ENCODE measurements at places on chromosomes 6 and 20.

GRCh38 chr6:77463308-77463860 lies at the start of gene HTR1B:
Gene HTR1B, minus strand, starts transcription at chr6:77463491. Its CDS starts 88 bp downstream, at chr6:77463403.
- no peak for DNase-seq

DNA sequence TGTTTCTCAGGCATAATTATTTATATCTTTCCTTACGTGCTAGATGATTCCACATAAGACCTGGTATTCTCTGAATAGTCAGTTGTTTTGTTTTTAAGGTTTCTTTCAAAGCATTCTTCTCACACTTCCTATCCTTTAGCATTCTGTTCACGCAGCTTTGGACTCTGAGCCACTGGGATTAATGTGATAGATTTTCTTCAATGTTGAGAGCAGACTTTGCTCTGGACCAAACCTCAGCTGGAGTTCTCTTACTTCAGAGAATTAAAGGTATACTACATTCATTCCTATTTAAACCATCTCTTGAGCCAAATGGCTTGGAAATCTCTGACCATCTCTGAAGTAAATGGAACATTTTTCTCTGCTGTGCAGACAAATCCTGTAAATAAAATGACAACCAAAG lies 70.7 kb upstream of the TRAF3IP2 start:
- DNase-seq = no peak

GRCh38 chr6:1103021-1103420 lies 208.9 kb upstream of the FOXQ1 start:
- DNase-seq = no peak

DNA sequence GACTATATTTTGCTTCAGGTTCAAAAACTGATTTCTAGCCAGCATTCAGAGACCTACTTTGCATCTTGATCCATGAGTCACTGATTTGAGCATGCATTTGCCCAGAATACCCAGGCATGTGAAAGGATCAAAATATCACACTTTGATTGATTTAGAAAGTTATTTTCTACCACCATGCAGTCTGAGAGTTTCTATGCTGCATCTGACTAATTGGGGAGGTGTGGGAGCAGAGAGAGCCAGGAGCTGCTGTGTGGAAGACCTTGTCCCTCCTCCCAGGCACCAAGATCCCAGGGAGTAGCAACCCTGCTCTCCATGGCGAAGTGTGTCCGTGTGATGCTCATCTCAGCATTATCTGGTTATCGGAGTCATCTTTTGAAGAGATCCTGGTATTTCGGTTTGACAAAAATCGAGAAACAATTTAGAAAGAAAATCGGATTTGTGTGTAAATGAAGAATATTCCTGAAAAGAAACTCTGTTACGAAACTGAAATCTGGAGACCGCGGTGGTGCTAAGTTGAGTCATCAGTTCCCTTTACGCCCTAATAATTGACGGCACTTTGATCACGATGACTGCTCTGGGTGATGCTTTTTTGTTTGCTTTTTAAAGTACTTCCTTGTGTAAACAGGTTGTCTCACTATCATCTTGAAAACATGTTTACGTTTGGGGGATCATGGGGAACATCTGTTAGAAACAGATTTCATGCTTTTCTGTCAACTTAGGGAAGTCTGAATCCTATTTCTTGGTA lies 193.4 kb downstream of the BACH2 start:
- DNase-seq = no peak

- no peak for DNase-seq
Observed at GRCh38 chr6:3741477-3741871, 10.0 kb downstream of the PXDC1 start.

DNA sequence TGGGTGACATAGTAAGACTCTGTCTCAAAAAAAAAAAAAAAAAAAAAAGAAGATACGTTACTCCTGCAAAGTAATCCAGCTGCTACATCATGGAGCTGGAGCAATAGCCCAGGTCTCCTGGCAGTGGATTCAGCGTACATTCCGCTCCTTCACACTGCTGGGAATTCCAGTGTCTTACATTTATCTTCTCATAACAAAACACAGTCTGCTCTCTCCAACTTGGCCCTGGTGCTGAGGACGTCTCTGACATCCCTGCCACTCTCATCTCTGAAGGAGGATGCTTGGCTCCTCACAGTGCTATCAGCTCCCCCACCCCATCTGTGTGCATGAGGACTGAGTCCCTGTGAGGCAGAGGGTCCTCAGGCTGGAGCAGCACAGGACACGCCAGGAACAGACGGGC lies 529.8 kb downstream of the CD83 start:
- no peak for DNase-seq

- no peak for DNase-seq
Observed at GRCh38 chr6:43858161-43859153, 88.4 kb downstream of the VEGFA start.

DNA sequence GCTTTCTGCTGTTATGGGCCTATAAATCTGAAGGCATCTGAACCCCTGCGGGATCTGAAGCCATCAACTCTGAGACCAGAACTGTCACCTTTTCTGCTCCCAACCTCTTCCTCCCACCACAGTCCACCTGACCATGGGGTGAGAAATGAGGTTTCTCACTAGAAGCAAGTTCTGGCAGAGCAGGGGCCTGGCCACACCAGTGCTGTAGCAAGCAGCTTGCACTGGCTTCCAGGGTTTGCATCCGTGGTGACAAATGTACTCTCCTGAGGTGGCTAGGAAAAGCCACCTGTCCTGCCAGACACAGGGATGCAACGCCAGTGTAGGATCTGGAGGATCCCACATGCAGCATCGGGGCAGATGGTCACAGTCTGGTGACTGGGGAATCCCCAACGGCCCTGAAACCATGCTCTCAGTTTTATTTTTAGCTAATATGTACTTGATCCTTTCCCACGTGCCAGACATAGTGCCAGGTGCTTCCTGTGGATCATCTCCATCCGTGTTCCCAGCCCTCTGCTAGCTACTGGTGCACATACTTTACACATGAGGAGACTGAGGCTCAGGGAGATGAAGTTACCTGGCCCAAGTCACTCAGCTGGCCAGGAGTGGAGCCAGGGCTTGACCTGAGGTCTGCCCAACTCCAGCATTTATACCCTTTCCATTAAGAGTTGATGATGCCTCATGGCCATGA lies 122.1 kb upstream of the SPACA1 start:
- DNase-seq = no peak

GRCh38 chr6:12068899-12069557 lies 56.9 kb downstream of the HIVEP1 start:
- DNase-seq = no peak

DNA sequence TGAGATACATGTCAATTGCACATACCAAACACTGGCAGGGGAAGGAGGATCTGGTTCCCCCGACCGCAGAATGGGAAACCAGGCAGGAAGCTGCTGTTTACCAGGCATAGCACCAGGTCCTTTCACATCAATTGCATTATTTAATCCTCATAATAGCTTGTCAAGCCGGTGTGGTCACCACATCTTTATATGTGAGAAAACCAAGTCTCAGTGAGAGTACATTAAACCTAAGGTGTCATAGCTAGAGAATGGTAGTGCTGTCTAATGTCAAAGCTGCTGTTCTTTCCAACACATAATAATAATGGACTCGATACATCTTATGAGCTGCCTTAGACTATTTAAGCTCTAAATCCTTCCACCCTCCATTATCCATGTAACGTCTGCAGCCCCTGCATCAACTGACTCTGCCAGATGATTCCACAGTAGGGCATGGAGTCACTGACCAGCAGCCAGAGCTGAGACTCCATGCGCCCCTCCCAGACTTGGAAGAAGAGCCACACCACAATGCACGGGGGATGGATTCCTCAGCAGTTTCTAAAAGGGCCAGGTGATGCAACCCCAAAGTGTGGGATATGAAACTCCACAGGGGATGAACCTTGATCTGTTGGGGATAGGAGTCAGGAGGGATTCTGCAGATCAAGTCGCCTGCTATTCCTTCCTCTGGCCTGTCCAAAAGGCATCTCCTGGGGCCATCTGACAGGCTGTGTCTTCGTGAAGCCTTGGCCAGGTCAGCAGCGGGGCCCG lies 71.8 kb downstream of the GPR6 start:
- DNase-seq = no peak

DNA sequence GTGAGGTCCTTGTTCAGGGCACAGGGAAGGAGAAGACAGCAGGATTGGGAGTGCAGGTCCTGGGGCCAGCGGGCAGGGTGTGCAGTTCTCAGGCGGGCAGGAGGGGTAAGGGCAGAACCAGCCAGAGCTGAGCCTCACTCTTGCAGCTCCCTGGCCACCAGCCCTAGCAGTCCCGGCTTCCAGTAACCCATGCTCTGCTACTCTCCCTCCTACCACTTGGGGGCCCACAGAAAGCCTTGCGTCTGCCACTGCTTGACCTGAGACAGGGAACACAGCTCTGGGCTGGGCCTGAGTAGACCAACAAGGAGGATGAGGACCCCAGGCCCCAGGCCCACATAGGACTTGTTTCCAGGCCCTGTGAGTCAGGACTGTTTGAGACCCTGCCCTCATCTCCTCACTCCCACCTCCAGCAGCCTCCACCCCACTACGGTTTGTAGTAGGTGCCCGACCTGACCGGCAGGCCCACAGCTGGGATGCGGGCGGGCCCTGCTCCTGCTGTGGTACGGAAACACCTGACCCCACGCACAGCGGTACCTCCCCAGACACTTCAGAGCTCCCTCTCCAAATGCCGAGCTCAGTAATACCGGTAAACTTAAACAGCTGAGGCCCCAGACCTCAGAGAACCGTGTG lies 39.2 kb downstream of the KCNK5 start:
- DNase-seq = no peak

GRCh38 chr6:153668758-153669157 lies 370.3 kb upstream of the OPRM1 start:
- DNase-seq = no peak

DNA sequence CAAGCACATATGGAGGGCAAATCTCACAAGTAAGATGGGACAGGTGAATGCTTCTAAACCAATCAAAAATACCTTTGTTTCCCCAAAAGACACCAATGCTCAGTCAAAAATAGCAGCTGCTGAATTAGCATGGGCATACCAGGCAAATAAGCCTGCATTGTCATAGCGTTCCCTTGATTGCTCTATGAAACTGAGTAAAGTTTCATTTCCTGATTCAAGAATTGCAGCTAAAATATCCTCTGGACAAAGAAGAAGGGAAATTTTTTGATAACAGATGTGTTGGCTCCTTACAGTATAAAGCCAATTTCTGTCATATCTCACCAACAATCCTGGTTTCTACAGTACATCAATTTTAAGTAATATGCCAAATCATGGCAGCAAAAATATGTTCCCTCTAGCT lies 3.3 kb upstream of the TMEM14A start:
- DNase-seq = no peak
